Type B pancreatic cell (in vitro differentiated cells): ENCODE measurements at places on chromosomes 12 and 14. TPM values are rescaled to one million over a fixed set of nuclear protein-coding genes. Genes with fewer than 3 reads are reported as not detected.

GRCh38 chr14:98949481-98950135 lies 322.4 kb downstream of the BCL11B start:
- no peak for DNase-seq

- no peak for DNase-seq
Observed at GRCh38 chr12:109981311-109981710, 14.9 kb downstream of the GIT2 start.

The OR4E2 gene
- total RNA-seq: not detected in 2 replicates

The RHOJ gene
- 0.17 and 16.3 TPM in 2 replicates for total RNA-seq

The CLEC6A gene
- total RNA-seq: not detected in 2 replicates

The SLC6A12 gene
- 2.1 and 3.0 TPM in 2 replicates for total RNA-seq
